ENCODE measurements at places on chromosomes 4 and X.
A peak's percentile ranks its signal among the peaks of the same experiment; 100 is the strongest.

DNA sequence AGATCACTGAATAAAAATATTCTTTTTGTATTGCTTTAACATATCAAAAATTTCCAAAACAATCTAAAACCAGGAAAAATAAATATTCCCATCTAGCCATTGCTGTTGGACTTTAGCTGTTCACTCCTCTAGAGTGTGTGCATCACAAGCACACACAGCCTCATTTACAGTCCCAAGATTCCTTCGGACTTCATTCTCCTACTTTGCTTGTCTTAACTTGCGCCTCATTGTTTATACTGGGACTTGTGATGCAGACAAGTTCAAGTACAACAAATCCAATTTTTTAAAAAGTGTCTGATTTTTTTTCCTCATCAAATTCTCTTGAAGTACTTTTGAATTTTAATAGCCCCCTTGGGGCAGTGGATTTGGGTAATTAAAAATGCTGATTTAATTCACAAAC, 55.6 kb downstream of the TLL1 start:
- no peaks in the 10 kb centered on the region for H3K4me1 ChIP-seq
- H3K27ac ChIP-seq, result no peak overlapping the region

DNA sequence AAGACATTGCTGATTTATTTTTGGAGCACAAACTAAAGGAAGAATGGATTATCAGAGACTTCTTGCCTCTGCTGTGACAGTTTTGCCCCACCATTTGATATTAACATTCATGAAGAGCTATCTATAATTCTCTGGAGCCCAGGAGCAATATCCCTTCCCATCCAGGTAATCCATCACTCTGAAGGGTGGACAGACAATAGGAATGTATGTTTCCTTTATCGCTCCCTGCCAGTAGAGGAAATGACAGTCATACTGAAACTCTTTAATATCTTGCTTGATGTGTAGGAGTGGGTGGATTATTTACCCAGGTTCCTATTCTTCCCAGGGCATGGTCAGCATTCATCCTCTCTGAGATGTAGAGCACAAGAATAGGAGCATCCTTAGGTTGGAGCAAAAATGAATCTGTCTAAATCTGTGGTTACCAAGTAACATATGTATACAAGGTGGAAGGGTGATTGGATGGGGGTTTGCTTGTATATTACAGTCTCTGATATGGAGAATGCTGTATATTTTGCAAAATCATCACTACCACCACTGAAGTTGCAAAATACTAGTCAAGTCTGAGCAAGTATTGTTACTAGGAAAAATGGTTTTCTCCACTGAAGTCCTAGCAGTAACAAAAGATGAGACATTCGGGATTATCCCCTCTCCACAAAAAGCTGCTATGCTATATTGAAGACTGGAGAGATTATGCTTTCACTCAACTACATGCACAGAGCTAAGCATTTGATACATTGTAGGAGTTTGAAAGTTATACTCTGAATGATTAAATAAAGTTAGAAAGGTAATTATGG, 151.6 kb downstream of the CBLL2 start:
- no peaks in the 10 kb centered on the region for H3K36me3 ChIP-seq
- no peak for DNase-seq
- H3K27me3 ChIP-seq, result no peaks in the 10 kb centered on the region
- H3K4me3 ChIP-seq, result no peak overlapping the region

- no peak overlapping the region for H3K4me3 ChIP-seq
- DNase-seq, result no peak
- no peak overlapping the region for H3K27ac ChIP-seq
- H3K4me1 ChIP-seq, result no peaks in the 10 kb centered on the region
- no peaks in the 10 kb centered on the region for H3K36me3 ChIP-seq
These were observed 29.8 kb downstream of the DYNLT3 start for GRCh38 chrX:37817579-37817978.

- peaks cover 2% of the 10 kb centered on the region for H3K4me1 ChIP-seq
- no peaks in the 10 kb centered on the region for H3K27me3 ChIP-seq
- H3K36me3 ChIP-seq, result no peaks in the 10 kb centered on the region
- H3K4me3 ChIP-seq, result peak within 1 kb of the TSS; percentile 69
These were observed at the start of gene ADAMTS3 for GRCh38 chr4:72568959-72569718. Gene ADAMTS3 (minus strand): TSS chr4:72569221. CDS start chr4:72568762, 459 bp downstream.

GRCh38 chr4:15400226-15400625, 27.6 kb upstream of the C1QTNF7 start:
- peaks cover 3% of the 10 kb centered on the region for H3K4me1 ChIP-seq
- DNase-seq, result no peak
- peak overlapping the region; percentile 47 for H3K27ac ChIP-seq
- H3K27me3 ChIP-seq, result no peaks in the 10 kb centered on the region

GRCh38 chr4:6781113-6781512, 1.4 kb upstream of the KIAA0232 start:
- H3K27ac ChIP-seq, result no peak overlapping the region
- no peaks in the 10 kb centered on the region for H3K27me3 ChIP-seq
- H3K36me3 ChIP-seq, result no peaks in the 10 kb centered on the region
- no peak overlapping the region for H3K4me3 ChIP-seq
- H3K4me1 ChIP-seq, result peaks cover 15% of the 10 kb centered on the region

DNA sequence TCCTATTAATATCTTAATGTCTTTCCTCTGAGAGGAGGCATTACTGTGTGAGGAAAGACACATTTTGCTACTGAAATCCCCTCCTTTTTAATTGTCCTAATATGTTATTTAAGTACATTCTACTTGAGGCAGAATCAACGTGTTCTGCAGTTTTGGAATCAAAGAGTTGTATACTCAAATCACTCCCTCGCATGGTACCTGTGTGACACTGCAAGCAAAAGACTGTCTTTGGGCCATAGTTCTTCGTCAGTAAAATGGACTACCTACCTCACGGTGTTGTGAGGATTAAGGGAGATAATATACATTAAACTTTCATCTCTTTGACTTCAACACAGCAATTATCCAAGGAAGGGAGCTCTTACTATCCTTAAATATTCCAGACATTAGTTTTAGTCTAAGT, 61.5 kb downstream of the TIGD2 start:
- no peaks in the 10 kb centered on the region for H3K36me3 ChIP-seq
- no peaks in the 10 kb centered on the region for H3K27me3 ChIP-seq
- no peaks in the 10 kb centered on the region for H3K4me1 ChIP-seq
- no peak for DNase-seq
- no peak overlapping the region for H3K27ac ChIP-seq
- H3K4me3 ChIP-seq, result no peak overlapping the region
